ENCODE measurements at places on chromosomes 11 and 22.
A peak's percentile ranks its signal among the peaks of the same experiment; 100 is the strongest.

- DNase-seq, result peak; percentile 92
Observed at GRCh38 chr11:72584293-72584938, 89.8 kb downstream of the PDE2A start.

- no peak for DNase-seq
Observed at GRCh38 chr11:34182921-34183685, 77.7 kb downstream of the NAT10 start.

DNA sequence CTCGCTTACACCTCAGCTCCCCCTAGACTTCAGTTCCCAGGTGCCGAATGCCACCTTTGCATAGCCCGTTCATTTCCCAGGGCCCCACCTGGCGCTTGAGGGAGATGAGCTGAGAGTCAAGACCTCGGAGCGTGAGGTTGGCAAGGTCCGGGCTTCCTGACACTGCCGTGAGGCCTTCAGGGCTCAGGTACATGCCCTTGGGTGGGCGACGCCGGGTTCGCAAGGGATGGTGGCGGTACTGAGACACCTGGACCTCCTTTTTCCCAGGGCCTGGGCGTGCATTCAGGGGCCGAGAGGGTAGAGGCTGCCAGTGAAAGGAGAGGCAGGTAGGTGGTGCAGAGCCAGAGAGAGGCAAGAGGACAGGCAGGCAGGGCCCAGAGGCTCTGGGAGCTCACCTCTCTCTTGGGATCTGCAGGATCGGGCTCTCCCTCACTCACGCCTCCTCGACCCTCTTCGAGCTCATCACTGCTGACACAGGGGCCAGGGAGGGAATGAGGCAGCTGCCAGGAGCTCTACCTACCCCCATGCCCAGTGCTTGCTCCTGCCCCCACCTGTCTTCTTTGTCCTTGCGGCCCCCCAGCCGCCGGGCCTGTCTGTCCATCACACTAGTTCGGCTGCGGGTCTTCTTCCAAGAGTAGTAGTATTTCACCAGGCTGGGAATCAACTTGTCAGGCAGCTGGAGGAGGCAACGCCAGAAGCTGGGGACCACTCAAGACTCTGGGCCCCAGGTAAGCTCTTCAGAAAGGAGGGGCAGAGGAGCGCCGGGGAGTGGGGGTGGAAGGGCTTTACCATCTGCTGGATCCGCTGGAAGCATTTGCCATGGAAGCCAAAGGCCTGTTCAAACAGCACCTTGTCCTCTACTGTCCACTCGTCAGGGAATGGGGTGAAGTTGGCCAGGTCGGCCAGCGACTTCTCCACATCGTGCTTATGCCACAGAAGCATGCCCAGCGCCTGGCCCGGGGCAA, 2.8 kb downstream of the RCOR2 start:
- DNase-seq, result no peak

- DNase-seq, result no peak
Observed at GRCh38 chr22:28246397-28246796, 327.3 kb upstream of the PITPNB start.

GRCh38 chr11:112644410-112645131, 316.6 kb upstream of the NCAM1 start:
- no peak for DNase-seq

- DNase-seq, result peak; percentile 90
Observed at GRCh38 chr11:117828611-117829368, 4.2 kb upstream of the FXYD2 start.

DNA sequence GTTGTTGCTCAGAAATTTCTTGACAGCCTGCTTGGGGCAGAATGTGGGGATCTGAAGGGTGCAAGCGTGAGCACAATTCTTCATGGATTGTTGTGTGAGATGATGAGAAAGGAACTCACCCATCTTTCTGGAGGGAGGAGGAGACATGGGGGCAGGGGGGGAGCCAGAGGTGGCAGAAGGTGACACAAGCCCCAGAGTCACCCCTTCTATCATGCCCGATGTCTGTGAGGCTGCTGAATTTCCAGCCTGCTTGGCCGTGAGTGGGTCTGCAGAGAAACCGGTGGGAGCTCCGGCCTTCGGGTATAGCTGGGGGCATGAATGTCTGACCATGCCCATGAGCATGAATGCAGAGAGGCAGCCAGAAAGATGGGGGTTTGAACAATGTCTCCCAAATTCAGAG, 870.7 kb downstream of the TBC1D22A start:
- peak; percentile 9 for DNase-seq

GRCh38 chr11:102630598-102631448, 5.7 kb upstream of the MMP20 start:
- DNase-seq, result no peak

DNA sequence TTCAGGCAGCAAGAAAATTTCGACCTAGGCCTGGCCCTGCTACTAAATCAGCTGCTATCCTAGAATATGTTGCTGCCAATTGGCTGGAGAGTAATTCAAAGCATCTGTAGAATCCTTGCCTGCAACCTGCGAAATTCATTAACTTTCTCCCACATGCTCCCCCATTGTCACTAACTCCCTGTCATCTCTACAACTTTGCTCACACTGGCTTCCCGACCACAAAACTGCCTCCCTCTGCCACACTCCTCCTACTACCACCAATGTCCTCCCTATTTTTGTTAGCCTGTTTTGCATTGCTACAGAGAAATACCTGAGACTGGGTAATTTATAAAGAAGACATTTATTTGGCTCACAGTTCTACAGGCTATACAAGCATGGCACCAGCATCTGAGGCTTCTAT, 570.6 kb downstream of the INSC start:
- no peak for DNase-seq

GRCh38 chr22:19654338-19654987, 59.8 kb upstream of the SEPTIN5 start:
- peak; percentile 13 for DNase-seq

GRCh38 chr11:85766721-85767161, 44.2 kb downstream of the SYTL2 start:
- DNase-seq, result no peak

GRCh38 chr11:93585758-93586157, 42.6 kb upstream of the SMCO4 start:
- DNase-seq, result no peak

DNA sequence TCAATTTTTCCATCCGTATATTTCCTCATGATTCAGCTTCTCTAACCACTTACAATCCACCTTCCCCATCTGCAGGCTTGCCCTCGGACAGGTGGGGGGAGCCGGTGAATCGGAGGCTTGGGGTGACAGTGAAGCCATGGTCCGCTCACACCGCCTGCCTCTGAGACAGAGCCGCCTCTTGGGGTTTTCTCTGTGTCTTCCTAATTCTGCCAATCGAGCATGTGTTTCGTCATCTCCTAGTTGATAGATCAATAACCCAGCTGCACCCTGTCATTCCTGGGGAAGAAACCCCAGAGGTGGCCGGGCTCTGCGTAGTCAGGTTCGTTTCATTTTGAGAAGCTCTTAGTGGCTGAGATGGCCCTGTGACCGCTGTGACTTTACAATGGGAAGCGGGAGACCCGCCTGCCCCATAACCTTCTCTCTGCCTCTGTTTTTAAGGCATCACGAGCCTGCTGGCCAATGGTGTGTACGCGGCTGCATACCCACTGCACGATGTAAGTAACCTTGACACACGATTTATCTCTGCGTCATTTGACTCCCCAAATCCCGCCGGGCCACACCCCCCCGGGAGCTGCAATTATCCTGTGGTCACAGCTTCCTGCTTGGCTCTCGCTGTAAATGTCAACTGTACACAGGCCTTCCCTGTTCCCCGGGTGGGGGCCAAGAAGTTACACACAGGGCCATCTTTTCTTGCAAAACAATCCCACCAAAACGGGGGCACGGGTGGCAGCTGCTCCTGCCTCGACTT, 33.3 kb downstream of the ANO1 start:
- DNase-seq, result peak; percentile 55

GRCh38 chr11:10899121-10899830, 41.4 kb upstream of the ZBED5 start:
- DNase-seq, result peak; percentile 94

DNA sequence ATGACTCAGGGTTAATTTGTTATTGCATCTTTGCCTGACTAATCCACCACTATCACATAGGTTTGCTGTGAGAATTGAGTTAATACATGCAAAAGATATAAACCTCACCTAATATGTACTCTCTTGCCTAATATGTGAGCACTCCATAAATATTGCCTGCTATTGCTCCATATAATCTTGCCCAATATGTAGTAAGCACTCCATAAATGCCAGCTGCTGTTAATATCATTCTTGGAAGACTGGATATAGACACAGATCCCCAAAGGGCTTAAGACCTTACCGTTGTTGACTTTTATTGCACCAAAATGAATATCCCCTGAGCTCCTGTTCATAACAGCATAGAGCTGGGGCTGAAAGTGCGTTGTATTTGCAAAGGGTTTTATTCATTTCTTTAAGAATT, 27.0 kb upstream of the LRRC55 start:
- no peak for DNase-seq

DNA sequence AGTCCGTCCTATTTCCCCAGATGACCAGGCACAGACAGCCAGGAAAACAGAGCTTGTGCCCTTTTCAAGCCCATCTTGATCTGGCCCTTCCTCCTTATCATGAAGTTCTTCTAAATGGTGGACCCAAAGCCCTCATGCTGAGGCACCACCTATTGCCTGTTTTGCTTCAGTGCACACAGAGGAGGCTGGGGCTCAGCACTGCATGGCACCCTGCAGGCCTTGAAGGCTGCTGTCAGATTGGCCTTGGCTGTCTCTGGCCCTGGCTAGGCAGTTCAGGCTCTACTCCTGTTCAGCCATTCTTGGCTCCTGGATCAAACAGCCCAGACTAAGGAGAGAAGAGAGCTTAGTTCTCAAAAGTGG, 49.2 kb downstream of the OTOG start:
- no peak for DNase-seq

DNA sequence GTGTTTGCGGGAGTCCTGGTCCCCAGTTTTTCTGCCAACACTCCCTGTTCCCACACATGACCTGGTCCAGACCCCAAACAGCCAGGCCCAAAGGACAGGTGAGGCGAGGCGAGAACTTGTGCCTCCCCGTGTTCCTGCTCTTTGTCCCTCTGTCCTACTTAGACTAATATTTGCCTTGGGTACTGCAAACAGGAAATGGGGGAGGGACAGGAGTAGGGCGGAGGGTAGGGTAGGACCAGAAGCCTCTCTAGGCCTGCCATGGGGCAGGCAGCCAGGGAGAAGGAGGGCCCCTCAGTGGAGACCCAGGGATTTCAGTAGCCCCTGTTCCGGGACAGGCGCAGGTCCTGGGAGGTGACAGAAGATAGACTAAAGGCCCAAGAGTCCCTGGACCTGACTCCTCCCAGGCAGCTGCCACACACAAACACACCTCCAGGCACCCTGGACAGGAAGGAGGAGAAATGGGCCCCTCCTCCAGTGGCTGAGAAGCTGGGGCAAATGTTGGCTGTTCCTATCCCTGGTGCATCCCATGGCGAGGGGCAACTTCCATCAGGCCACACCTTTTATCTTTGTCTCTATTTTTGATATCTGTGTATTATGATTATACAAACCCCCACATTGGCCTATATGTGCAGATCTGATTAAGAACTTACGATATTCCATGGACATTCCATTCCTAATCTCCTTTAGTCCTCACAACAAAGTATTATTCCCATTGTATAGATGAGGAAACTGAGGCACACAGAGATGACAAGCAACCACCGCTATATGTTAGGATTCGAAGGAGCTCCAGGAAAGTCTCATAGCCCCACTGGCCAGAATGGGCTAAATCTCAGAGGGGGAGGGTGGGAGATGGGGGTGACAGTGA, 626 bp upstream of the F2 start:
- no peak for DNase-seq

DNA sequence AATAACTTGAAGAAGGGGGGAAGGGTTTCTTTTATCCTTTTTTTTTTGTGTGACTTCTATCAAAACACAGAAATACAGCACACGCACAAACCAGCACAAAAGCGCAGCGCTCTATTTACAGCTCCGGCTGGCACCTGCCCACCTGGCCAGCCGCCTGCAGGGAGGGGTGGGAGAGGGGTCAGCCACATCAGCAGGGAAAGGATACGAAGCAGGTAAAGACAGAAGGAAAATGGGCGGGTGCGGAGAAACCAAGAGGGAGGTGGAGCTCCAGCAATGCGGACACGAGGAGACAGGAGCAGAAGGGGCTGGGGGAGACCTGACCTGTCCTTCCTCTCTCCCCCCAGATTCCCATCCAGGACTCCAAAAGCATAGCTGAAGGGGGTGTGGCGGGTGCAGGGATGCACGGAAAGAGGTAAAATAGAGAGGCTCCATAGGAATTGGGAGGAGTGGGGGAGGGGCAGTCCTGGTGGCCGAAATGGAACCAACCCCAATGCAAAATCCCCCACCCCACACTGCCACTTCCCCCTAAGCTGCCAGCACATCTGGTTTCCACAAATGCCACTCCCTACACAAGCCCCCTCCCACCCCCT, 14.1 kb downstream of the CXCR5 start:
- no peak for DNase-seq

DNA sequence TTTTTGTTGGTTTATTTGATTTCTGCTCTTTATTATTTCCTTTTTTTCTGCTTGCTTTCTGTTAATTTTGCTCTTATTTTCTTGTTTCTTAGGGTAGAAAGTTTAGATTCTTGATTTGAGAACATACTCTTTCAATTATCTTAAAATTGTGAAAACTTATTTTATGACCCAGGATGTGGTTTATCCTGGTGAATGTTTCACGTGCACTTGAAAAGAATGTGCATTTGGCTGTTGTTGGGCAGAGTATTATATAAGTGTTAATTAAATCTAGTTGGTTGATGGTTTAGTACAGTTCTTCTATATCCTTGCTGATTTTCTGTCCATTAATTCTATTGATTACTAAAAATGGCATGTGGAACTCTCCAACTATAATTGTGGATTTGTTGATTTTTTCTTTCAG, 66.9 kb upstream of the NARS2 start:
- DNase-seq, result no peak

GRCh38 chr11:66050581-66051231, 1.5 kb upstream of the SF3B2 start:
- DNase-seq, result no peak

DNA sequence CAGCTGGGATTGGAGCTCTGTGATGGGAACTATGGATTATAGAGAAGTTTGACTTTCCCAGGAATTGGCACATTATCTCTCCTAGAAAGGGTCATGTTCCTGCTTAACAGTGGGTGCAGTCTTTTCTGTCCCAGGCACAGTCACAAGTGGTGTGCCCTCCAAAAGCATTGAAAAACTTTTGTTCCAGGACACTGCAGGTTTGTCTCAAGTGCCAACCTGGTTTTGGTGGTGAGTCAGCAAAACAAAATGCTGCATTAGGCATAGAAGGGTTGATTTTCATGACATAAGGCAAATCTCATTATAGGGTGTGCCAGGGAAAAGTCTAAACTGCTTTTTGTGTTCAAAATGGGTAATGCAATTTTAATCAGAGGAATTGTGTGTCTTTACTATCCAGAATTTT, 4.9 kb downstream of the HTATIP2 start:
- DNase-seq, result no peak

DNA sequence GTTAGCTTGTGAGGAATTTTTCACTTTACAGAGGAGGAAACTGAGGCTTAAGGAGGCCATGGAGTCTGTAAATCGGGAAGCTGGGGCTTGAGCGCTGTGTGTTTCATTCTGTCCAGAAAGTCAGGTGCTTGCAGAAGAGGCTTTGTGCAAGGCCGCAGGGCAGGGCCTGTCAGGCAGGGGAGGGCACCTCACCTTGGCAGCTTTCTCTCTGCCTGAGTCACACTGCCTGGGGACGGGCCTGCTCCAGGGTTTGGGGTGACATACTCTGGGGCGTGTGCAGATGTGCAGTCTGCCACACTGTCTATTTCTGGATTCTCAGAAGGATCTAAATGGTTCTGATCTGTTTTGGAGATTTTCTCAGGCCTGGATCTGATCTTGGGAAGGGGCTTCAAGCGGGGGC, 8.4 kb downstream of the INCENP start:
- DNase-seq, result no peak

Measured in lower leg skin (tissue), 4 donors.